ENCODE measurements at places on chromosomes 2 and 18. TPM values are rescaled to one million over a fixed set of nuclear protein-coding genes. Genes with fewer than 3 reads are reported as not detected.

TUBB8B gene
- not detected for total RNA-seq

CFC1 gene
- total RNA-seq = not detected

UGT1A4 gene
- total RNA-seq = not detected

MC5R gene
- total RNA-seq = not detected

RAD51AP2 gene
- not detected for total RNA-seq

NPPC gene
- not detected for total RNA-seq

COL4A4 gene
- total RNA-seq = not detected

TMEM163 gene
- not detected for total RNA-seq

UNC80 gene
- not detected for total RNA-seq

SULT1C2 gene
- total RNA-seq = not detected

DNA sequence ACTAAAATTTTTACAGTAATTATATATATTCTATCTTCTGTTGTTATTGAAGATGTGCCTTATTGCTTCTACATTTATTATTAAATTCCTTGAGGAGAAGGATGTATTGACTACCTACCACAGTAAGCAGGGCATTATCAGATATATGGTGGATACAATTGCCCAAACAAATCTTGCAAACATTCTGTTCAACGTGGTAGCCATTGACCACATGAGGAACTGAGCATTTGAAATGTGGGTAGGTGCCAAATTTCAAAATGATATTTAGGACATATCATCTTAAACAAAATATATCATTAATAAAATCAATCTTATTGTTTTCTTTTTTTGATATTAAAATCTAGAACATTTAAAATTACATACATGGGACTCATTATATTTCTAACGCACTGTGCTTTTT lies 11.1 kb downstream of the SCN3A start:
- DNase-seq = no peak
- no peaks in the 10 kb centered on the region for H3K36me3 ChIP-seq
- no peak overlapping the region for H3K4me3 ChIP-seq
- no peaks in the 10 kb centered on the region for H3K4me1 ChIP-seq
- H3K27ac ChIP-seq = no peak overlapping the region

GRCh38 chr18:58287353-58288274 lies 243.6 kb downstream of the NEDD4L start:
- H3K27me3 ChIP-seq = peaks cover 3% of the 10 kb centered on the region
- peaks cover 4% of the 10 kb centered on the region for H3K36me3 ChIP-seq
- H3K27ac ChIP-seq = no peak overlapping the region
- peaks cover 46% of the 10 kb centered on the region for H3K4me1 ChIP-seq

DNA sequence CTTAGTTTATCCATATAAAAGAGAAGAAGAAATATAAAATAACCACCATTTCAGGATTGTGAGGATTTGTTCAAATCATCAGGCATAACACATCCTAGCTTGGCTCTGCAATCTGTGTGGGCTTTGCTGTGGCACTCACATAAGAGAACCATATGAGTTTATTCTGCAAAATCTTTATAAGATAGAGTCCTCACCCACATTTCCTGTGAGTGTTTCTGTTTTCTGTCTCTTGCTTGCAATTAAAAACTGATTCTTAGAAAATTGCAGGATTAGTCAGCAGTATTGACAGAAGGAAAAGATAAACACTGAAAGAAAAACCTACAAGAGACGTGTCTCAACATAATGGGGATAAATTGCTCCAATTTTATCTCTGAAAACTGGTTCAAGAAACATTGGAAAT lies 258.5 kb downstream of the RND3 start:
- DNase-seq = no peak
- no peaks in the 10 kb centered on the region for H3K36me3 ChIP-seq
- no peaks in the 10 kb centered on the region for H3K27me3 ChIP-seq
- H3K4me3 ChIP-seq = 0 out of 2 replicates have a peak overlapping the region, but pooled peaks have one; percentile 9
- peaks cover 39% of the 10 kb centered on the region for H3K4me1 ChIP-seq
- H3K27ac ChIP-seq = peak overlapping the region; percentile 18

- H3K27ac ChIP-seq = no peak overlapping the region
- peaks cover 28% of the 10 kb centered on the region for H3K4me1 ChIP-seq
- H3K36me3 ChIP-seq = peaks cover 10% of the 10 kb centered on the region
- H3K27me3 ChIP-seq = no peaks in the 10 kb centered on the region
These were observed 48.4 kb downstream of the ZEB2 start for GRCh38 chr2:144471305-144472045.

DNA sequence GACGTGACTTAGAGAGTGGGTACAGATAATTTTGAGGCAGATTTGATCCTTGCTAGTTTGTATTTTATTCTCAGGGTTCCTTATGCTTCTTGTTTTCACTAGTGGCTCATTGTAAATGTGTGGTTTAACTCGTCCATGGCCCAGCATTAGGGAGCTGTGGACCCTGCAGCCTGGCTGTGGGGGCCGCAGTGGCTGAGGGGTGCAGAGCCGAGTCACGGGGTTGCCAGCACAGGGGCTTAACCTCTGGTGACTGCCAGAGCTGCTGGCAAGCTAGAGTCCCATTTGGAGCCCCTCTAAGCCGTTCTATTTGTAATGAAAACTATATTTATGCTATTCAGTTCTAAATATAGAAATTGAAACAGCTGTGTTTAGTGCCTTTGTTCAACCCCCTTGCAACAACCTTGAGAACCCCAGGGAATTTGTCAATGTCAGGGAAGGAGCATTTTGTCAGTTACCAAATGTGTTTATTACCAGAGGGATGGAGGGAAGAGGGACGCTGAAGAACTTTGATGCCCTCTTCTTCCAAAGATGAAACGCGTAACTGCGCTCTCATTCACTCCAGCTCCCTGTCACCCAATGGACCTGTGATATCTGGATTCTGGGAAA lies 269.9 kb downstream of the MYT1L start:
- H3K36me3 ChIP-seq = peaks cover 5% of the 10 kb centered on the region
- H3K4me3 ChIP-seq = no peak overlapping the region
- peaks cover 4% of the 10 kb centered on the region for H3K27me3 ChIP-seq
- no peak overlapping the region for H3K27ac ChIP-seq

DNA sequence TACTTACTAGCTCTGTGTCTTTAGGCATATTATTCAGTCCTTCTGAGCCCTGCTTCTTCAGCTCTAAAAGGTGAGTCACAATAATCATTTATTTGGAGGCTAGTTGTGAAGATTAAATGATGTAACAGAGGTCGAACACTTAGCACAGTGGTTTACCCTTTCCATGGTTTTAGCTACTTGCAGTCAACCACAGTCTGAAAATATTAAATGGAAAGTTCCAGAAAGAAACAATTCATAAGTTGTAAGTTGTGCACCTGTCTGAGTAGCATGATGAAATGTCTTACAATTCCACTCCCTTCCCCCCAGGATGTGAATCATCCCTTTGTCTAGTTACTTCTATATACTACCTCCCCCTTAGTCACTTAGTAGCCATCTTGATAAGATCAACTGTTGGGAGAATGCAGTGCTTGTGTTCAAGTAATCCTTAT lies 217.6 kb upstream of the THUMPD2 start:
- no peak overlapping the region for H3K4me3 ChIP-seq
- DNase-seq = peak; percentile 71
- peaks cover 4% of the 10 kb centered on the region for H3K36me3 ChIP-seq
- no peaks in the 10 kb centered on the region for H3K27me3 ChIP-seq
- H3K4me1 ChIP-seq = peaks cover 65% of the 10 kb centered on the region
- peak overlapping the region; percentile 73 for H3K27ac ChIP-seq

- H3K27ac ChIP-seq = peak overlapping the region; percentile 30
- no peak for DNase-seq
- H3K27me3 ChIP-seq = no peaks in the 10 kb centered on the region
- peaks cover 13% of the 10 kb centered on the region for H3K4me1 ChIP-seq
These were observed 138.2 kb upstream of the NRP2 start for GRCh38 chr2:205543937-205544702.

- no peaks in the 10 kb centered on the region for H3K4me1 ChIP-seq
- H3K27me3 ChIP-seq = no peaks in the 10 kb centered on the region
- no peak for DNase-seq
- H3K4me3 ChIP-seq = no peak overlapping the region
These were observed 833.1 kb upstream of the NXPH2 start for GRCh38 chr2:139613264-139613663.

DNA sequence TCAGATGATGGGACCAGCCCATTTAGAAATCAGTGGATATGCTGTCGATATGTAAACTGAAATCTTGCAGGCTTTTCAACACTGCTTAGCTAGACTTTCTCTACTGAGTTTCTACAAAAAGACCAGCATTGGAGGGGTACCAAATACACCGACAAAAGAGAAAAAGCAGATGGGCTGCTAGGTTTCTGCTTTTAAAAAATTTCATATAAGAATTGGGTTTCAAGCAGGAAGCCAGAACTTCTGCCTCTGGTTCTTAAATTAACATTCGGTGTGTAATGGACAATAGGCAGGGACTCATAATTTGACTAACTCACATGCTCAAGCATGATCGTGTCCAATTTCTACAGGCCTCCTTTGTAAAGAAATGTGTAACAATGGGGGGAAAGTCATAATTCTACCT lies 3.1 kb downstream of the ARL4C start:
- H3K4me1 ChIP-seq = peaks cover 34% of the 10 kb centered on the region
- no peak overlapping the region for H3K27ac ChIP-seq
- no peak overlapping the region for H3K4me3 ChIP-seq
- no peaks in the 10 kb centered on the region for H3K27me3 ChIP-seq
- peaks cover 6% of the 10 kb centered on the region for H3K36me3 ChIP-seq
- no peak for DNase-seq

DNA sequence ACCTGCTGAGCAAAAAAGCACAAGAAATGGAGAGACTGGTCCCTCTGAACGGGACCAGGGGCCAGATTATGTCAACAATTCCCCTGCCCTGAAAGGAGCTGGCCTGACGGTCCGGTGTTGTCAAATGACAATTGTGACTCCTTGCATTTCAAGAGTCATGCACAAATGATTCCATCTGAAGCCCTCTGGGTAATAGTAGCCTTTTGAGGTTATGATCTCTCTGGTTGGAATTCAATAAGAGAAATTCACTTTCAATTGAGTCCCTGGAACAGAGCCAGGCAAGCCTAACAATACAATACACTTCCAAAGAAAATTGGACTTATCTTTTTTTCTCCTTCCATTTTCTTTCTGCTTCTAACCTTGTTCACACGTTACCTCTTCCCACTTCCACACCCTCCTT lies 116.9 kb downstream of the C1D start:
- peaks cover 13% of the 10 kb centered on the region for H3K36me3 ChIP-seq
- H3K27me3 ChIP-seq = no peaks in the 10 kb centered on the region
- DNase-seq = no peak
- no peak overlapping the region for H3K4me3 ChIP-seq

DNA sequence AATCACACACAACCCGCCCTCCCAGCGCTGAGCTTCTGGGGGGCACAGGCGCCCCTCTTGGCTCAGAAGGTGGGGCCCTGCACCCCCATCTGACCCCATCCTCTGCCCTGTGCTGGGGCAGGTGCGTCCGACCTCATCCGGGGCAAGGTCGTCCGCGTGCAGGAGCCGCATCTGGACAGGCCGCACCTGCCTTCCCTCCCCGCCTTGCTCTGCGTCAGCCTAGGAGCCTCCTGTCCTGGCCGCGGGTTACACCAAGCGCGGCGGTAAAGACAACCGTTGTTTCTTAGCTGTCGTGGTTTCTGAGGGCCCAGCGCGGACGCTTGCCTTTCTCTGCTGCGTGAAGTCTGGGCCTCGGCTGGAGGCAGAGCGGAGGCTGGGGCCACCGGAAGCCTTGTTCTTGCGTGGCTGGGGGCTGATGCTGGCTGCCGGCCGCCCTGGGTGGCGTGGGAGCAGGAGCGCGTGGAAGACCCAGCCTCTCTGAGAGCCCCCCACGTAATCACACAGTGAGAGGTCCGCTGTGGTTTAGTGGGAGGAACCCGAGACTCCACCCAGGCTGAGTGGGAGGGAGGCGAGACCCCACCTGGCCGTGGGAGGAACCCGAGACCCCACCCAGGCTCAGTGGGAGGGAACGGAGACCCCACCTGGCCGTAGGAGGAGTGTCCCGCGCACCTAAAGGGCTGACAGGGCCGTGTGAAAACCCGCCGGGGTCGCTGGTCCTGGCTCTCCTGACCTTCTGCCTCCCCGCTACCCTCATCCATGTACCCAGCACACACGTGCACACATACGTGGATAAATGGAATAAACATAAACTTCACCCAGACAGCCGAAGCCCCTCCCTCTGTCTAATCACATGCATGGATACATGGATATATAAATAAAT lies 51.8 kb downstream of the KCNG2 start:
- no peak for DNase-seq
- H3K27me3 ChIP-seq = peaks cover 2% of the 10 kb centered on the region
- no peak overlapping the region for H3K4me3 ChIP-seq
- H3K36me3 ChIP-seq = peaks cover 6% of the 10 kb centered on the region
- H3K4me1 ChIP-seq = peaks cover 7% of the 10 kb centered on the region
- no peak overlapping the region for H3K27ac ChIP-seq

DNA sequence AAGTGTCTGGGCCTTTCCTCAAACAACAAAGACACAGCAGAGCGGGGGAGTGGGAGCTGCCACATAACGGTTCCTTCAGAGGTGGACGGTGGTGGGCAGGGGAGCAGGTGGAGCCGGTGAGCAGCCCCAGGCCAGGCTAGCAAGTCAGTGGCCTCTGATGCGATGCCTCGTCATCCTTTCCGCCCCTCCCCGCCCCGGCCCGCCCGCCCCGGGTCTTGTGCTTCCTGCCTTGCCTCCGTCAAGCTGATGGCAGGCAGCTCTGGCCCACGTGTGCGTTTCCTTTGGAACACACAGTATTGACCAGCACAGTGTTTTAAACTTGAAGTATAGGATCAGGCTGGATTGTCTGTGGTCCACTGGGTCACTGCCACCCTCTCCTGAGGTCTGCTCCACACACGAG lies 38.9 kb downstream of the PIEZO2 start:
- DNase-seq = no peak
- H3K27me3 ChIP-seq = no peaks in the 10 kb centered on the region
- no peak overlapping the region for H3K27ac ChIP-seq
- H3K36me3 ChIP-seq = no peaks in the 10 kb centered on the region

GRCh38 chr2:37550190-37550589 lies 121.3 kb downstream of the CDC42EP3 start:
- H3K4me1 ChIP-seq = no peaks in the 10 kb centered on the region
- no peak overlapping the region for H3K4me3 ChIP-seq
- H3K27me3 ChIP-seq = no peaks in the 10 kb centered on the region
- no peak for DNase-seq
- no peak overlapping the region for H3K27ac ChIP-seq
- peaks cover 7% of the 10 kb centered on the region for H3K36me3 ChIP-seq

- H3K27ac ChIP-seq = no peak overlapping the region
- no peak for DNase-seq
- H3K27me3 ChIP-seq = peaks cover 2% of the 10 kb centered on the region
- peaks cover 22% of the 10 kb centered on the region for H3K4me1 ChIP-seq
- no peak overlapping the region for H3K4me3 ChIP-seq
These were observed 34.0 kb downstream of the UXS1 start for GRCh38 chr2:106159866-106160785.

- H3K4me1 ChIP-seq = no peaks in the 10 kb centered on the region
- no peaks in the 10 kb centered on the region for H3K27me3 ChIP-seq
- no peak overlapping the region for H3K27ac ChIP-seq
- H3K36me3 ChIP-seq = no peaks in the 10 kb centered on the region
- H3K4me3 ChIP-seq = no peak overlapping the region
These were observed 400.3 kb upstream of the PKDCC start for GRCh38 chr2:41647468-41648050.

- no peak overlapping the region for H3K4me3 ChIP-seq
- H3K4me1 ChIP-seq = no peaks in the 10 kb centered on the region
- no peak for DNase-seq
- no peak overlapping the region for H3K27ac ChIP-seq
These were observed 172.7 kb downstream of the ANAPC1 start for GRCh38 chr2:111711270-111711669.

All from HFFc6 (cell line).